Activated CD8-positive, alpha-beta memory T cell treated with anti-CD3 and anti-CD28 coated beads for 1 hour (primary cell): ENCODE measurements at places on chromosomes 5 and 9.

DNA sequence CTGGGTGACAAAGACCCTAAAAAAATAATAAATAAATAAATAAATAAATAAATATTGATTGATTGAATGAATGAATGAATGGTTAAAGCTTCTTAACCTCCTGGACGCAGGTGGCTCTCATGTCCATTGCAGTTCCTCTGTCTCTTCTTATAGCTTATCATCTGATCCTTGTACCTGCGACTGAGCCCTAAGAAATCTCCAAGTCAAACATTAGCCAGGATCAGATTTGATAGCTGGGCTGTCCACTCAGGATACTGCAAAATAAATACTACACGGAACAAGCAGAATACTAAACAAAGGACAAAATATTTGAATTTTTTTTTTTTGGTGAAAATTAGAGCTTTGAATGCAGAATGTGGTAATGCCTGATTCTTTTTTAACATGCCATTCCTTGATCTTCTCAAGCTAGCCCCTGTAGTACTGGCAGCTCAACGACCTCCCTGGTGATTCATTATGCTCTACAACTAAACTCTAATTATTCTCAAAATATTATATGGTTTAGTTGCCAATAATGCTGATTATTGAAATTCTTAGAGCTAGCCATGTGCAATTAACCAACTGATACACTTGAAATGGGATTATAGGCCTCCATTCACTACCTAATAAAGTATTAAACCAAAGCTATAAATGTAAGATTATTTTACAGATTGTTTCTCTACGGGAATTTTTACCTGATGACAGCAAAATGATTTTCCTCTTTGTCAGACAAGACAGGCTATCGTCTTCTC, 9.9 kb upstream of the TMEM245 start:
- no peak for DNase-seq

- no peak for DNase-seq
These were observed 29.8 kb downstream of the ELP1 start for GRCh38 chr9:108904161-108904560.

- no peak for DNase-seq
These were observed 27.8 kb upstream of the EGFL7 start for GRCh38 chr9:136634904-136635303.

- DNase-seq: no peak
These were observed 123.4 kb upstream of the IFNE start for GRCh38 chr9:21605489-21605931.

DNA sequence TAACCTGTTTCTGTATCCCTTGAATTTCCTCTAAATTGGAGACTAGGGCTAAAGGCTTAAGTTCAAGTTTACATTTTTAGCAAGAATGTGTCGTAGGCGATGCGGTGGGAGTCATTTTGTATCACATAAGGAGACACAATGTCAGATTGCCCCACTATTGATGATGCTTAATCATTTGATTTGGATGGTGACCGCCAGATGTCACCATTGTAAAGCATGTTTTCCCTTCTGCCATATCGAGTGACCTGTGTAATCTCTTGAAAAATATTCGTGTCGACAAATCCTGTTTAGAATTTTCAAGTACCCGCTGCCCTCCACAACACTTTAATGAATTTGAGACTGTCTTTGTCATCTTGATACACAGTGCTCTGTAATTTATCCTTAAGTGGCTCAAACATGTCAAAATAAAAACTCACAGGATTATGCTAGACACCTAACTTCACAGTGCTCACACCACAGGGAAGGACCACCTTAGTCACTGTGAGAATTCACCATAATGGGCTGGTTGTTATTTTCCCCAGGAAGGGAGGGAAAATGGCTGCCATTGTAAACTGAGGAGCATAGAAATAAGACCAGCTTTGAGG, 34.5 kb upstream of the SLC46A2 start:
- no peak for DNase-seq

DNA sequence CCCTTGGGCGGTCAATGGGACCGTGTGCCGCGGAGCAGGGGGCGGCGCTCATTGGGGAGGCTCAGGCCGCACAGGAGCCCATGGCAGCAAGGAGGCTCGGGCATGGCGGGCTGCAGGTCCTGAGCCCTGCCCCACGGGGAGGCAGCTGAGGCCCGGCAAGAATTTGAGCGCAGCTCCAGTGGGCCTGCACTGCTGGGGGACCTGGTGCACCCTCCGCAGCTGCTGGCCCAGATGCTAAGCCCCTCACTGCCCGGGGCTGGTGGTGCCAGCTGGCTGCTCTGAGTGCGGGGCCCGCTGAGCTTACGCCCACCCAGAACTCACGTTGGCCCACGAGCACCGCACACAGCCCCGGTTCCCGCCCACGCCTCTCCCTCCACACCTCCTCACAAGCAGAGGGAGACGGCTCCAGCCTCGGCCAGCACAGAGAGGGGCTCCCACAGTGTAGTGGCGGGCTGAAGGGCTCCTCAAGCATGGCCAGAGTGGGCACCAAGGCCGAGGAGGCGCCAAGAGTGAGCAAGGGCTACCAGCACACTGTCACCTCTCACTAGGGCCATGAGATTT, 141.1 kb upstream of the OR13F1 start:
- no peak for DNase-seq

DNA sequence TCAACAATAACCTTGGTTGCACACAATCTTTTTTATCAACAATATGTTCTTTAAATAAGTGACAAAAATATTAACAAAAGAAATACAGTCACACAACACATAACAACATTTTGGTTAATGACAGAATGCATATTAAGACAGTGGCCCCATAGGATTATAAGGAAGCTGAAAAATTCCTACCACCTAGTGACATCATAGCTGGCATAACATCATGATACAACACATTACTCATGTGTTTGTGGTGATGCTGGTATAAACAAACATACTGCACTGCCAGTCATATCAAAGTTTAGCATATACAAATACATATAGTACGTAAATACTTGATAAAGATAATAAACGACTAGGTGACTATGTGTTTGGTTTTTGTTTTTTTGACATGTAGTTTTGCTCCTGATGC, 344.8 kb upstream of the POU5F2 start:
- DNase-seq: no peak

- no peak for DNase-seq
These were observed 14.3 kb downstream of the DIPK1B start for GRCh38 chr9:136726631-136727191.

GRCh38 chr9:37549527-37549926, 26.7 kb downstream of the FBXO10 start:
- DNase-seq: no peak

GRCh38 chr5:151208481-151208914, 15.4 kb downstream of the CCDC69 start:
- no peak for DNase-seq

DNA sequence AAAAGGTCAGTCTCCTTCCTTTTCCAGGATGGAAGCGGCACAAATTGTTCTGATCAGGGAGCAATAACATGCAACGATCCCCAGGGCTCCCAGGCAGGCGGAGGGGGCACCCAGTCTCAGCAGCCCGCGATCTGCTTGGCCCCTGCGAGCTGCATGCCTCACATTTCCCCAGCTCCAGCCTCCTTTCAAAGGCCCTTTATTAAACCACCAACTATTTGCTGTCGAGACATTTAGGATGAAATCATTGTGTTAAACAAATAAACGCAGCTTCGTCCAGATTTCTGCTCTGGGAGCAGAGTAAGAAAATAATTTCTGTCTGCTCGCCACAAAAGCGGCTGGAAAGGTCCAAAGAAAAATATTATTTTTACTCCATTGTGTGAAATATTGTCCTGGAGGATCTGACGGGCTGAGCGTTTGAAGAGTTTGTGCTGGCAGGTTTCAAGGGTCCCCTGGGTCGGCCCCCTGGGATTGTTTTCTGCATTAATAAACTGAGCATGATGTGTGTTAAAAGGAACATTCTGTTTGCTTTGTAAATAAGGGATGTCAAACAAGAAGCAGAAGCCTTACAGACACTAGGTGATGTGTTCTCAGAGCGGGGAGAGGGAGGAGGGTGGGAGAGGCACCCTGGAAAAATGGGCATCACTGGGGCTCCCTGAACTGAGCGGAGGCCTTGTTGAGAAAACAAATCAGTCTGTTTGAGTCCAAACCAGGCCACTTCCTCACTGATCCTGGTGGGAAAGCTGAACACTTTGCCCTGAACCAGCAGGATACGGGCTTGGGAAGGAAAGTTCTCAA, 110.1 kb downstream of the FOXD1 start:
- DNase-seq: no peak

- no peak for DNase-seq
These were observed 129.1 kb downstream of the PDZD2 start for GRCh38 chr5:31768046-31768445.

GRCh38 chr5:140988100-140988499, 21.8 kb downstream of the PCDHAC2 start:
- DNase-seq: no peak

GRCh38 chr9:23603311-23603710, 222.7 kb downstream of the ELAVL2 start:
- DNase-seq: no peak

DNA sequence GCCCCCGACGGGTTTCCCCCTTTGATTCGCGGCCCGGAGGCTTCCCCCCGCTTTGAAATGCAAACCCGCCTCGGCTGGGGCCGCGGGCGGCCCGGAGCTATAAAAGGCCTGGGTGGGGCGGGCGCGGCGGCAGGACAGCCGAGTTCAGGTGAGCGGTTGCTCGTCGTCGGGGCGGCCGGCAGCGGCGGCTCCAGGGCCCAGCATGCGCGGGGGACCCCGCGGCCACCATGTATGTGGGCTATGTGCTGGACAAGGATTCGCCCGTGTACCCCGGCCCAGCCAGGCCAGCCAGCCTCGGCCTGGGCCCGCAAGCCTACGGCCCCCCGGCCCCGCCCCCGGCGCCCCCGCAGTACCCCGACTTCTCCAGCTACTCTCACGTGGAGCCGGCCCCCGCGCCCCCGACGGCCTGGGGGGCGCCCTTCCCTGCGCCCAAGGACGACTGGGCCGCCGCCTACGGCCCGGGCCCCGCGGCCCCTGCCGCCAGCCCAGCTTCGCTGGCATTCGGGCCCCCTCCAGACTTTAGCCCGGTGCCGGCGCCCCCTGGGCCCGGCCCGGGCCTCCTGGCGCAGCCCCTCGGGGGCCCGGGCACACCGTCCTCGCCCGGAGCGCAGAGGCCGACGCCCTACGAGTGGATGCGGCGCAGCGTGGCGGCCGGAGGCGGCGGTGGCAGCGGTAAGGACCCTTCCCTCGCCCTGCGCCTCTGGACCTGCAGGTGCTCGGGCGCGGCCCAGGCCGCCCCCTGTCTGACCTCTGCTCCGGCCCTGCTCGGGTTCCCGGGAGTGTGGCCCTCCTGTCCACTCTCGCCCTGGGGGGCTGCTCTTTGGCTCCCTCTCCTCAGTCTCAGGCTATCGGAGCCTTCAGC, at the start of gene CDX1:
CDX1 (plus strand) TSS at position 129 of the 862 bp plus-strand sequence; CDS start at position 228, 99 bp downstream.
- DNase-seq: no peak

GRCh38 chr9:129276486-129277230, 98.6 kb upstream of the IER5L start:
- no peak for DNase-seq

- DNase-seq: no peak
These were observed 123.9 kb upstream of the FBXL7 start for GRCh38 chr5:15376088-15376487.

DNA sequence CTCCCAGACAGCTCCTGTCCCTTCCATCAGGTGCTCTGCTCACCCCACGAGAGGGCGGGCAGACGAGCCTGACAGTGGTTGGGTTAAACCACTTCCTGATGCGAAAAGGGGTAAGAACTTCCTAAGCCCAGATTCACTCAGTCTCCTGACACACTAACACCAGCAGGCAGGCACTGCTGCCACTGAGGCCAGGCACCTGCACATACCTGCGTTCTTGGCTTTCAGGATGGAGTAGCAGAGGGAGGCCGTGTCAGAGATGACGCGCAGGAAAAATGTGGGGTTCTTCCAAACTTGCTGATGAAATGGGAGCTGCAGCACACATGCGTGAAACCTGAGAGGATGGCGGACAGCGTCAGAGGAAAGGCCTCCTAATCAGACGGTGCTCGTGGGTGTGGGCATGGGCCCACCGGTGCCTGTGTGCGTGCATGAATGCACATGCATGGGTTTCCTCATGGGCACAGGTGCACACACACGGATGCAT, 29.9 kb downstream of the SLC6A18 start:
- peak; percentile 15 for DNase-seq

DNA sequence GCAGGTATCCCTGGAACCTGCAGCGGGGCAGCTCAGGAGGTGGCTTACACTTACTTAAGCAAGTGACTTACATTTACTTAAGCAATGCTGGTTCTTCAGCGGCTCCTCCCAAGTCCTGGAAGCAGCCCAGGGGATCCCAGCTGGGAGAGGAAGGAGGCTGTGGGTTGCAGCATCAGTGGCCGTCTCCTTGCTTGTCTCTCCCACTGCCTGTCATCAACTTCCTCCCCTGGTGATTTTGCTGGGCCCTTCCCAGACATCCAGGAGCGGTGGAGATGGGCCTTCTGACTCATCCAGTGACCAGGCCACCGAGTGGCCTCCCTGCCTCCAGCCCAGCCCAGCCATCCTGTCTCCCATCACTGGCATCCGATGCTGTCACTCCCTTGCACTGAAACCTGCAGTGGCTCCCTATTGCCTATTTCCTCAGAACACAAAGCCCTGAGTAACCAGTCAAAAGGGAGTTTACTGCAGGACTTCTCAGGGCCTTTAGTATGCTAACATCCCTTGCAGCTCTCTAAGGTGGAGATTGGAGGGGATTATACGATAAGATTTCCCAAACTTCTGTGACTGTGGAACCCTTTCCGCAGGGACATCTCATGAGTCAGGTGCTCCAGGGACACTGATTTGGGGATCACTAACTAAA, 155.9 kb upstream of the PHYKPL start:
- DNase-seq: no peak

- DNase-seq: no peak
These were observed 450.4 kb upstream of the CHD1 start for GRCh38 chr5:99379187-99379586.

- DNase-seq: no peak
These were observed 322.2 kb downstream of the CEMIP2 start for GRCh38 chr9:71446106-71446472.

DNA sequence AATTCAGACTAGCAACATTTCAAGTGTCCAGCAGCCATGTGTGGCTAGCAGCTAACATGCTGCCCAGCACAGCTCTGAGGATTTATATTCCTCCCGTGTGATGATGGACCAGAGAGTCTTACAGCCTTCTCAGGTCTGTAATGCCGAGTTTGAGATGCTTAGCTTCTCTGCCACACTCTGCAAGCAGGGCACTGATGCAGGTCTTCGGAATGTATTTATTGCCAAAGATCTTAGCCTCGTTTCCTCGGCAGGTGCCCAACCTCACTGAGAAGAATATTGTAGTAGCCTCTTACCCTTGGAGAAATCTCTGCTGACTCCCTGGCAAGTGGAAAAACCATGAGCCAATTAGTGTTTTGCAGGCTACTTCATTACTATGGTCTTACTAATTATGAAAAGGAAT, 3.7 kb upstream of the RAI14 start:
- DNase-seq: no peak

DNA sequence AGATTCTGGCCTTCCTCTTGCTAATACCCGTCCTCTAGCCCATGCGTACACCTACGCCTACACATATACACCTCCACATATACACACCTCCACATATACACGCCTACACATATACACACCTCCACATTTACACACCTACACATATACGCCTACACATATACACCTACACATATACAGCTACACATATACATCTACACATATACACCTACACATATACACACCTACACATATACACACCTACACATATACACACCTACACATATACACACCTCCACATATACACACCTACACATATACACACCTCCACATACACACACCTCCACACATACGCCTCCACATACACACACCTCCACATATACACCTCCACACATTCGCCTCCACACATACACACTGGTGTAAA, 27.2 kb downstream of the AK3 start:
- DNase-seq: no peak

- no peak for DNase-seq
These were observed 33.0 kb upstream of the SLC1A3 start for GRCh38 chr5:36573438-36573837.
